Myocyte (in vitro differentiated cells): ENCODE measurements at places on chromosomes 2 and 18. TPM values are rescaled to one million over a fixed set of nuclear protein-coding genes. Genes with fewer than 3 reads are reported as not detected.

DNA sequence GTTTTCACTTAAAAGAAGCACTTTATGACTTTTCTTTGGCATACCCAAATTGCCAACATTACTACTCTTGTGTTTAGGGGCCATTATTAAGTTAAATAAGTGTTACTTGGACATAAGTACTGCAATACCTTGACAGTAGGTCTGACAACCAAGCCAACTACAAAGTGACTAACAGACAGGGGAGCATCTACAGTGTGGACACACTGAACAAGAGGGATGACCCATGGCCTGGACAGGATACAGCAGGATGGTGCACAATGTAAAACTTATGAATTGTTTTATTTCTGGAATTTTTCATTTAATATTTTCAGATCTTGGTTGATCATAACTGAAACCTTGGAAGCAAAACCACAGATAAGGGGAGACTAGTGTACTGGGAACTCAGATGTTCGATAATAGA is 4.0 kb upstream of the INPP1 start:
- DNase-seq = no peak

DNA sequence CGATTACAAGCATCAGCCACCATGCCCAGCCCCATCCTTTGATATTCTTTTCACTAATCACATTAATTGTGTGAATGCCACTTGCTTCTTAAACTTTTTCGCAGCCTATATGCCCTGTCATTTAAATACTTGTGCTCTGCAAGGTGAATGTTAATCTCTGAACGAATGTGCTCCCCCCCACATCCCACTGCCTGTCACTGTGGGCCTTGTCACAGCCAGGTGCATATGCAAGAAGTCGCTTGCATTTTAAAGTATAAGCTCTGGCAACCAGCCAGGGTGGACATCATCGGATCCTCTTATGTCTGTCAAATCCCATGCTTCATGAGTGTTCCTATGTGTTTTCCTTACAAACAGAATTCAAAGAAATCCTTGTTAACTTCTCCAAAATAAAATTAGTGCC is 304.4 kb downstream of the GALR1 start:
- DNase-seq = no peak

DNA sequence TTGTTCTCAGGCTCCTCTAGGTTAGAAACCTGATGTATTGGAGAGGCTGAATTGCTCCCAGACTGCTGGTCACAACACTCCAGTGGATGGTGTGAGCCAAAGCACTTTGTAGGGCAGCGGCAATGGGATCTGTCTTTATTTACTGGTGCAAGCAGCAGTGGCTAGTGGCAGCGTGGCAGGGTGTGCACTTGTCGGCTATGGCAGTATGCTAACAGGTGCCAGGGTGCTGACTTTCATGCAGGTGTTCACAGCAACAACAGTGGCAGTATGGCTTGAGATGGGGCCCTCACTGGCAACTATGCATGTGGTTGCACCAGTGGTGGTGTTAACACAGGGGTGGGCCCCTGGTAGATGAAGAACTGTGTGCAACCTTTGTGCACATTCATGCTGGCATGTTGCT is 347.8 kb downstream of the DSC3 start:
- no peak for DNase-seq

DNA sequence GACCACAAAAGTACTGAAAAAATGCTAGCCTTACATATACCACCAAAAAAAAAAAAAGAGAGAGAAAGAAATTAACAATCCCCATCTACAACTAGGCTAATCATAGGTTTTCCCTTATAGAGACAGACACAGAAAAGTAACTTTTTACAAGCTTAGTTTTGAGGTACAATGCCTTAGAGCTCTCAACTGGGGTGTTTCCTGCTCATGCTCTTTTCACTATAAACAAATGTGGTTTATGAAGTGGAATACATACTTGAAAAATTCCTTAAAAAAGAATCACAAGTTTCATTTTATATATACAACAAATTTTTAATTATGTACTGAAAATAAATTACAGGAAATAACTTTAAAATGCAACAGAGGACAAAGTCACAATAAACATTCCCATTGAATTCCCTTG is 82.5 kb downstream of the ATL2 start:
- no peak for DNase-seq

- DNase-seq = peak; percentile 66
Measured at GRCh38 chr2:168568476-168569267, 112.6 kb downstream of the CERS6 start.

The TUBA3E gene
- not detected in 2 replicates for total RNA-seq

GRCh38 chr18:9824474-9824832 is 61.3 kb upstream of the TXNDC2 start:
- peak; percentile 78 for DNase-seq

DNA sequence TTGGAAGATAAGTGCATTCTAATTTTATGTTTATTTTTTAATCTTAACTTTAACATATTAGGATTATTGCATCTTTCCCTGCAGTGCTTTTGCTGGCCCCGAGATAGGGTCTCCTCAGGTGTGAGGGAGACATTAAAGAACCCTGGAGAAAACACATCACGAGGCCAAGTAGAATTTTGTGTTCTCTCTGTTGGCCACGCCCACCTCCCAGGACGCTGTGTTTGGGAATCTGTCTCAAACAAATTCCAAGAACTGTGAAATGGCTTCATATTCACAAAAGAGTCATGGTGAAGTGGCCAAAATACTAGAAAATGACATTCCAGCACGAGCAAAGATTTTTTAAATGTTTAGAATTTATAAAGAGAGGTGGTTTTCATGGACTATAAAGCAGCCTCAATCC is 27.3 kb downstream of the RNF144A start:
- DNase-seq = no peak

- no peak for DNase-seq
Measured at GRCh38 chr2:135851858-135852257, 14.9 kb upstream of the LCT start.

GRCh38 chr18:8106603-8107002 is 502.6 kb upstream of the RAB12 start:
- no peak for DNase-seq

DNA sequence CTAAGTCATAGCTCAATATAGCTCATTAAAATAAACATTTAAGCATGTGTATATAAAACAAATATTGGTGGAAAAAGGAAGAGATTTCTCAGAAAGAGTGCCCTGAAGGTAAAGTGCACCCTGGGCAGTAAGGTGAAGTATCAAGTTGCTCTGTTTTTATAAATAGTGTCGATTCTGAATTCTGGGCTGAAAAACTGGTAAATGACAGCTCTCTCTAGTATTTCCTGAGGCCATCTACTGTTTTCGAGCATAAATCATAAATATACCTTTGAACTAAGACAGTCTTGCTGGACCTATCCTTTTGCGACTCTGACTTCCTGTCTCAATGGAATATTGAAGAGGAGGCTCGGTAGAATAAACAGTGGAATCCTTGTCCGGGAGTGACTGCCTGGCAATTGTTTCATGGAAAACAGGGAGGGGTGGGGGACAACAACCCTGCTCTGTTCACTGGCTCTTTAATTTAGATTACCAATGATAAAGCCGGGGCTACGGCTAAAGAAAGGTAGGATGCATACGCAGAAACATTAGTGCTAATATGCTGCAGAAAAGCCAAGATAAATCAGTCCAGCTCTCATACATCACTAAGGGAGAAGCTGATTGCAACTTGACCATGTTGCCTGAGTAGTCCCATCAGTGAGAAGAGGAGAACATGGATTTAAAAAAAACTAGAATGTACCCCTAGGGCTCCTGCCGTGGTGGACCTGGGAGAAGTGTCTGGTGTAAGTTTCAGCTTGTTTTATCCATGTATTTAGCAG is 124.1 kb downstream of the RAPGEF4 start:
- no peak for DNase-seq

GRCh38 chr2:38600242-38600891 is 2.4 kb downstream of the HNRNPLL start:
- no peak for DNase-seq

GRCh38 chr2:143968860-143969259 is 551.1 kb downstream of the ZEB2 start:
- no peak for DNase-seq

GRCh38 chr2:49924044-49924817 is 769.9 kb upstream of the FSHR start:
- DNase-seq = no peak

- peak; percentile 67 for DNase-seq
Measured at GRCh38 chr2:127843677-127844076, 14.3 kb downstream of the POLR2D start.

The EFEMP1 gene
- 5.1 and 12.7 TPM in 2 replicates for total RNA-seq

DNA sequence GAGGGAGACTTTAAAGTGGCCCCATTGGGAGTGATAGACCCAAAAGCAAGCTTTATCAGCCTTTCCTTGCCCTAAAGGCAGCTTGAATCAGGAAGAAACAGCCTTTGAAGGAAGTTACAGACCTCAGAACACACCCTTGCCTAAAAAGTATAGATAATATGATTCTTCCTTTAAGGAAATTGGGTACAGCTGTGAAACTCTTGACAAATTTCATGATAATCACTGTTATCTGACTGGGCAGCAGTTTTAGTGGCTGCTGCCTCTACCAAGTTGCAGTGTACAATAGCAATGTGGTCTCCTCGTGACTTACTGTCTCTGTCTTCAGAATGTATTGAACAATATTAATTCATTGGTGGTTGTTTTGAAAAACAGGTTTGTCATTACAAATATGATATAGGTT is 16.7 kb downstream of the HOXD1 start:
- DNase-seq = no peak

- no peak for DNase-seq
Measured at GRCh38 chr2:200382874-200383273, 76.4 kb downstream of the SPATS2L start.

GRCh38 chr2:215377283-215377682 is 58.6 kb downstream of the FN1 start:
- DNase-seq = no peak

- DNase-seq = peak; percentile 16
Measured at GRCh38 chr18:3055186-3055728, 42.3 kb upstream of the LPIN2 start.

The SELENOI gene
- 37.8 and 53.1 TPM in 2 replicates for total RNA-seq

DNA sequence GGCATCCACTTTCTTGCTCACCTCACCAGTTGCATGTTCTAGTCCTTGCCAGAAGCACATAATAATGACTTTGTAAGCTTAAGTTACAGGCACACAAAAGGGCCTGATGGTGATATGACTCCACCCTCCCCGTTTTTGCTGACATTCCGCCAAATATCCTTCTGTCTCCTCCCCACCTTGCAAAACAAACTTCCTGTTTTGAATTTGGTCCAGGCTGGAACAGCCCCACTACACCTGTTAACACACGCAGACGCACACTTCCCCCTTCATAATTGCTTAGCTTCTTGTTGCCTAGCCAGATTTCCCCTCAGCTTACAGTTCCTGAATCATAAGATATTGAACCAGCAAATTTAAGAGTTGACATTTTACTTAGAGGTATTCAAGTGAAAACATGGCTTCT is at the start of gene MGAT5:
MGAT5 (plus strand) TSS at position 269 of the 400 bp plus-strand sequence. CDS start 332 bp downstream, outside the sequence.
- no peak for DNase-seq

DNA sequence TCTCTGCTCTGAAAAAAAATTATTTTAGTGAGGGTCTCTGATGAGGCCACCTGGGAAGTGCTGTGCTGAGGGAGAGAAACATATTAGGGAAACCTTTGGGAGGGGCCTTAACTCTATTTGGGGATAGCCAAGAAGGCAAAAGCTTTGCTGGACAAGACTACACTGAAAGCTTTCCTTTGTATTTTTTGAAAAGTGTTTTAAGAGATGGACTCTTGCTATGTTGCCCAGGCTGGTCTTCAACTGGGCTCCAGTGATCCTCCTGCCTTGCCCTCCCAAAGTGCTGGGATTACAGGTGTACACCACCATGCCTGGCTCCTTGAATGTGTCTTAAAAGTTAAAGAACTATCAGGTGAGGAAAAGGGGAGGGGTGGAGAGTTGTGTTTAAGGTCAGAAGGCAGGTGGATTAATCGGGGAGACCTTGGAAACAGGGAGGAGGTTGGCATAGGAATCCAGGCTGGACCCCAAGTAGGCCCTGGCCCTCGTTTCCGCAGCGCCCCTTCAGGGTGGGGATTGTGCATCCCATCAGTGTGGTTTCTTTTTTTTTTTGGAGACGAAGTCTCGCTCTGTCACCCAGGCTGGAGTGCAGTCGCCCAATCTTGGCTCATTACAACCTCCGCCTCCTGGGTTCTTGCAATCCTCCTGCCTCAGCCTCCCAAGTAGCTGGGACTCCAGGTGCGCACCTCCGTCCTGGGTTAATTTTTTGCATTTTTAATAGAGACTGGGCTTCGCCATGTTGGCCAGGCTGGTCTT is 92.1 kb downstream of the MYCN start:
- no peak for DNase-seq

The GTF2A1L gene
- 0.57 and 0.80 TPM in 2 replicates for total RNA-seq

The DYNAP gene
- total RNA-seq = not detected in 2 replicates

DNA sequence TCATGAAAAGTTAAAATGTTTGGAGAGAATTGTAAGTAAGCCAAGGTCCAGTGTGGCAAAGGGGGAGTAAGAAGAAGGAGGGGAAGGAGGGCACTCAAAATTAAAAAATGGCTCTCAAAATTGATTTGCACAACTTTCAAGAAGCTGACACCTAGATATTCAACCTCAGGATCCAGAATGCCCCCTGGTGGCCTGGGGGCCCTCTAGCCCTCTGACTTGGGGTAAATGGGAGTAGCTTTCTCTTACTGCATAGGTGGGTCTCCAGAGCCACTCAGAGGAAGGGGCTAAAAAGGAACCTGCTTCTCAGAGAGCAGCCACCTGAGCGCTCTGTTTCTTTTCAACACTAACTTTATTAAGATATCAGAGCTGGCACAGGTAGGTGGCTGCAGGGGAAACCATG is 968.5 kb downstream of the BCL11A start:
- no peak for DNase-seq

- DNase-seq = peak; percentile 68
Measured at GRCh38 chr18:49645841-49646351, 84.0 kb downstream of the LIPG start.

DNA sequence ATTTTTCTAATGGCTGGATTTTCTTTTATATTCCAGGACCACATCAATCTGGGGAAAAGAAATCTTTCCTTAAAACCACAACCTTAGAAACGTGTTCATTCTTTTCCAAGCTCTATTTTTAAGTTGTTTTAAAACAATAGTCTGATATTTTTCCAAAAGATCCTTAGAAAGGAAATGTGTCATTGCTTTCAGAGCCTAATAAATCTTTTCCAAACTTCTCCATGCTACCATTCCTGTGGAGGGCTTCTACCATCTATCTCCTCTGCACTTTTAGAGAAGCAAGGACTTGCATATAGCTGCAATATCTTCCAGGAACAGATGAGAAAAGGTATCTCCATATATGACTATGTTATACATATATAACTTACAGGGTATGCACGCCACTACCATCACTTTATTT is 21.2 kb downstream of the WDFY1 start:
- DNase-seq = no peak

DNA sequence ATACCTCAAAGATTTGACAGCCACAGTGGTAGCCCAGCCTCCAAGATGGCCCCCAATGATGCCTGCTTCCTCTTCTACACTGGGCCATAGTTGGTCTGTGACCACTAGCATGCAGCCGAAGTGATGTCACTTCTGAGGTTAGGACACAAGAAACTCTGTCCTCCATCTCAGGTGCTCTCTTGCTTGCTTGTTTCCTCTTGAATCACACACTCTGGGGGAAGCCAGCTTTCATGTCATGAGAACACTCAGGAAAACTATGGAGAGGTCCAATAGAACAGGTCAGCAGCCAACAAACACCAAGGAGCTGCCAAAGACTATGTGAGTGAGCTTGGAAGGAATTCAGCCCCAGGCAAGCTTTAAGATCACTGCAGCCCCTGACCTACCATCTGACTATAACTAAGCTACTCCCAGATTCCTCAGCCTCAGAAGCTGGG is 3.3 kb upstream of the ADAM17 start:
- DNase-seq = peak; percentile 37
